ENCODE measurements at places on chromosomes 11 and 22.

DNA sequence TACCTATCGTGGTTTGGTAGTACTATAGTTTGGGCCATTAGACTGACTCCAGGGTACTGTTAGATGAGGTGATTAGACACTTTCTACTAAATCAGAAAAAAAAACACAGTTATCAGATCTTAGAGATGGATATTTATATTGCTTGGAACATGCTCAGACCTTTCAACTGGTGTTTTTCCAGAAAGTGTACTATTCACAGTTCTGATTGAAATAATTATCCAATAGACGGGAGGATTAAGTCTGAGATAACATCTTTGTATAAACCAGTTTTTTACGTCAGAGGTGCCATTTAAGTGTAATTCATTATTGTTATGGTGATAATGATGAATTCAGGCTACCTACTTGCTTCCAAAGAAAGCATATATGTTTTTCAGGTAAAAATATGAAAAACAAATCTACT, 22.5 kb downstream of the CCDC15 start:
- no peak for DNase-seq

DNA sequence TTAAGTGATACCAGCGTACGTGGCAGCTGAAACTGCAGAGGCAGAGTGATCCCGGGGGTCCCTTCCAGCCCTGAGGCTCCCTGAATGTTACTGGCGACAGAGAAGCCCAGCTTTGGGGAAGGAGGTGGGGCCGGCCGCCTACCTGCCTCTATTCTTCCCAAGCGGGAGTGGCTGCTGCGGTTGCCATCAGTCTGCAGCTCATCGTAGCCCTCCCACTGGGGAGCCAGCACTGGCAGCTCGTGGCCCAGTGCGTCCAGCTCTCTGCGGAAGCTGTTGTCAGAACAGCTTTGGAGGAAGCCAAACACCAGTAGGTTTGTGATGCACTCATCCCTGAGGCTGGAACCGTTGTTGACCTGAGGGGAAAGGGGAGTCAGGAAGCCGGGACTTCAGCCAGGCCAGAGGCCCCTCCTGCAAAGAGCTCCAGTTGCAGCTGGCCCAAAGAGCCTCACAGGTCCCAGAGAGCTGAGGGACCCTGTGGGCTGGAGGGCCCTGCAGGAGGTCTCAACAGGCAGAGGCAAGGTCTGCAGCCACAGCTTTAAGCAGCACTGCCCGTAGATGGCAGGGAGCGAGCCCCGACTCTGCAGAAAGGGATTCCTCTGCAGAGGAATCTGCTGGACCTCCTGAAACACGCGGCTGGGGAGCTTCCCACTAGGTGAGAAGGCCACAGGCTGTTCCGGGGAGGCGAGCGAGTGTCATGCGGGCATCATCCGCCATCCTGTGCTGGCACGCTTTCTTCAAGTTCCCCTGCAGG, 30.4 kb downstream of the BID start:
- no peak for DNase-seq

DNA sequence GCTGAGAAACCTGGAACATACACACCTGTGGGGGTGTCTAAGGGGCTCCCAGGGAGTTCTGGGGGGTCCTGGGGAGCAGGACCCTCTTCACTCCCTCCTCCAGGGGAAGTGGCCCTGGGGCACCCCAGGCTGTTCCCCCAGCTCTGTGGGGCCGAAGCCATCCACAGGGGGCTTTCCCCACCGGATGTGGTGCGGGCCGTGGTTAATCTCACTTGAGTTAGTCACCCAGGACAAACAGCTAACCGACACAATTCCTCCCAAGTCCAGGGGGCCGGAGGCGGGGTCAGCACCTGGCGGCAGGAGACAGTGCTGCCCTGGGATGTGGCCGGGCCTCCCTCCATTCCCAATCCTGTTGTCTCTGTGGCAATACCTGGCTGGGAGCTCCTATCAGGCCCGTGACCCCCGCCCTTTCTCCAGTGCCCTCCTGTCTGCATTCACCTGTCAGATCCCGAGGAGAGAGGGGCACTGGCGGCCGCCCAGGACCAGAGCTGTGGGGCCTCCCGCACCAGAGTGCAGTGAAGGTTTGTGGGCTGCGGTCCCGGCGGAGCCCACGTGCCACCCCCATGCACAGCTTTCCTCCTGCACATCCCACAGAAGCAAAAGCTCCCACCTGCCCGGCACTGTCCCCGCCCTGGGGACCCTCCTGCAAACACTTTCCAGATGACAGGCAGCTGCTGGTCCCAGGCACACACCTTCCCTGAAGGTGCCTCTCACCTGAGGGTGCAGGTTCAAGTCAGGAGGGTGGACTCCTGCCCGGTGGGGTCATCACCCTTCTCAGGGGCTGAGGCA, 5.2 kb upstream of the MUC5AC start:
- no peak for DNase-seq

- DNase-seq: no peak
Measured at GRCh38 chr11:126337474-126338241, 17.8 kb upstream of the ST3GAL4 start.

DNA sequence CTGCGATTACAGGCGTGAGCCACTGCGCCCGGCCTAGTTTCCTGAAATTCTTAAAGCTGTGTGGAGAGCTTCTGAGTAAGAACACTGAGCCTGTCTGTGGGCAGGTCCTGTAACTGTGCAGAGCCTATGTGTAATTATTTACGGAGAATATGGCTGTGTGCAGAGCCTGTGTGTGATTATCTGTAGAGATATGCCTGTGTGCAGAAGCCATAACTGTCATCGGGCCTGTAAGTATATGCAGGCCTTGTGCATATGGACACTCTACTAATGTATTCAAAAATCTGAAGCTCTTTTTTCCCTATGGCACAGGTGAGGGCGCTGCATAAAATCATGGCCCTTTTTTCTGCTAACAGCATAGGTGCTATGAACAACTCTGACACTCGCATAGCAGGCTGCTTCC, at the start of gene OR52B6:
TSS of gene OR52B6 (plus strand) at position 301 of the 400 bp plus-strand sequence. CDS start at position 301, 0 bp downstream.
- no peak for DNase-seq

DNA sequence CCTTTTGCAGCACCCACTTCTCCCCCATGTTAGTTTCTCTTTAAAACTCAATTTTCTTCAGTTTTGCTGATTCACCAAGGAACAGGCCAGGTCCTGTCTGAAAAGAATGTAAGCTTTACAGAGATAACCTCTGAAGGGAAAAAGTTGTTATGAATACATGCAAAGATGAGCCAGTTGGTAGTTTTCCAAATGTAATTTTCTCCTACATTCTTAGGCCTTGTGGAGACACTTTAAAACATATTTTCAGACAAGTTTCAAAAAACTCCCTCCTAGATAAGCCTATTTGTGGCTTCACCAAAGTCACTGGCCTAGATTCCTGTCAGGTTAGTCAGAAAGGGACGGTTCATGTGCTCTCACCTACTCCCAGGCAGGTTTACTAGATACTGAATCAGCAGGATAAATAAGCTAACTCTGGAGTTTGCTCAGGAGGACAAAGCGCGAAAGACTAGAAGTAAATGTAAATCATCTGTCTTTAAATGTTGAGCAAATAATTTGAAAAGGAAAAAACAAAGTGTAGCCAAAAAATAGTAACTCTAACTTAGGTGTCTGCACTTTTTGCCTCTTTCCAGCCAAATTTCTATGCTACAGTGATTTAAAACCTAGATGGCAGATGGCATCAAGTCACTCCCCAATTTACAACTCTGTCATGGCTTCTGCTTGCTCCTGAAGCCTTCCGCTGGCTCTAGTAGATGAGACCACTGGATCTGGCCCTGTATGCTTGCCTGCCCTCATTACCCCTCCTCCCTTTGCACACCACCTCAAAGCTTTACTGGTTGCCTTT, 4.9 kb upstream of the ATP6V1E1 start:
- DNase-seq: no peak

DNA sequence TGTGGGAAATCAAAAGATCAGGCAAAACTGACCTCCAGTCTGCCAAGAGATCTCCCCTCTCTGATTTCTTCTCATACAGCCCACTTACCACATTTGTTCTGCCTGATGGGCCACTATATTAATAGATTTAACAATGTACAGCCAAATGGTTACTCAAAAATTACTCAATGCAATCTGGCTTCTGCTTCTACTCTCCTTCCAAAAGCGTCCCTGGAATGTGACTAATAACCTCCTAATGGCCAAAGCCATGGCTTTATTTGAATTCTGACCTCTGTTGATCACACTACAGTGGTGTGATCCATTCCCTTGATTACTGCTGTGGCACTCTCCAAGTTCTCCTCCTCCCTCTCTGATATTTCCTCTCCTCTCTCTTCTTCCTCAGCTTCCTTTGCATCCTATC, 86.2 kb downstream of the MPPED2 start:
- DNase-seq: no peak
